ENCODE measurements at places on chromosomes 2 and 18.

DNA sequence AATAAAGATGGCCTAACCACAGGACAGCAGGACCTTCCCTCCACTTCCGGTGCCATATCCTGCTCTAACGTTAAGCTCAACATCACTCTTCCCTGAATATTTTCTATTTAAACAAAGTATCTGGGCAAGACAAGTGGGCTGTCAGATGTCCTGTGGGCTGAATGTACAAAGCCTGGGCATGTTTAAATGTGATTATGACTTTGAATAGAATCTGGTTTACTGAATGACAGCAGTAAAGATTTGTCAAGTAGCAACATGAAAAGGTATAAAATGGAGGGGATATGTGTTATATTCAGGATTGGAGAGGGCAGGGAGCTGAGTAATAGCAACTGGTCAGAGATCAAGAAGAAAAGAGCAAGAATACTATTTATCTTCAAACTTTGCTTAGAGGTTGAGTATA, 540.9 kb downstream of the NRXN1 start:
- no peak for DNase-seq

- DNase-seq: no peak
Observed at GRCh38 chr2:71208756-71209155, 18.1 kb downstream of the PAIP2B start.

- no peak for DNase-seq
Observed at GRCh38 chr2:38742797-38743559, 8.2 kb downstream of the SRSF7 start.

DNA sequence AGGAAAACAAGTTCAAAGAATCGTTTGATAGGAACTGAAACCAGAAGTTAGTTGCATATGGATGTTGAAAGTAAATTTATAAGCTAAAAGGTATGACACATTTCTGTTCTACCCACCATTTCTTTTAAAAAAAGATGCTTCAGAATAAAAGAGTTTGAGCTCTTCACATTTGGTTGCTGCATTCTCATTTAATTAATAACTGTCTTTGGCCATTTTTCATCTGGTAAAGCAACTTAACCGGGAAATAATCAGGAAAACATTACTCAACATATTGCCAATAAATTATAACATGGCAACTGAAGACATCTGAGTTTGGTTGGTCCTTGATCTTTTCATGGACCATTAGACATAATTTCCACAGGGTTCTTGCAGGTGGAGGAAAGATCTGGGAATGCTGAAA, 180.2 kb upstream of the TWIST2 start:
- DNase-seq: no peak

DNA sequence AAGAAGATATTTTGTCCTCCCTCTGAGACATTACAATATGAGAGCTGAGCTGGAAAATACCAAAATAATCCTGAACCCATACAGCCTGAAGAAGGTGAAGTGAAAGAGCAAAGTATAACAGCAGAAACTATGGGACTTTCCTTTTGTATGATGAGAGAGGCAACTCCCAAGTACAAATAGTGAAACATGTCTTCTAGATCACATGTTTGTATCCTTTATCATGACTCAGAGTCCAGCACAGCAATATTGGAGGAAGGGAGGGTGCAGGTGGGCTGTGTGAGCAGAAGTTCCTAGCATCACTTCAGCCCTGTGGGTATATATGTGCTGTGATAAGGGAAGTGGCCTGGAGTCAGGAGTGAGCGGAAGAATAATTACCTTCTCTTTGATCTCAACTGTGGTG, 265.6 kb upstream of the NRXN1 start:
- DNase-seq: no peak

DNA sequence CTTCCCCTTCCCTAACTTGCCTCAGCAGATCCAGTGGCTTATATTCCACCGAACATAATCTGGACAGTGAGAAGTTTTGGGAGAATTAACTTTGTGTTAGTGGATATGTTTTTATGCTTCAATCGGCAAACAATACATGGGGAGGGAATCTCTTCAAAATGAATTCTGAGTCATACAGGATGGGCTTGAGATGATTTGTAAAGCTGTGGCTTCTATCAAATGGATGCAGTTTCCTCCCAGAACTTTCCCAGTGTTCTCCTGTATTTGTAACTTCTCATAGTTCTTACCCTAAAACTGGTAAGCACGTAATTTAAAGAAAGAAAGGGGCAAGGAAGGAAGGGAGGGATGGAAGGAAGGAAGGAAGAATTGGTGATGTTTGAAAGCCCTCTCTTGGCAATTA, 36.8 kb downstream of the PDCL3 start:
- DNase-seq: no peak

All from stimulated activated CD8-positive, alpha-beta memory T cell treated with anti-CD3 and anti-CD28 coated beads, Interleukin-15, amount 100 ng/mL, for 48 hours (primary cell).